ENCODE measurements at places on chromosomes 16 and 17. TPM values are rescaled to one million over a fixed set of nuclear protein-coding genes. Genes with fewer than 3 reads are reported as not detected.

SSTR5 gene
- total RNA-seq, result not detected

HEATR9 gene
- not detected for total RNA-seq

DNA sequence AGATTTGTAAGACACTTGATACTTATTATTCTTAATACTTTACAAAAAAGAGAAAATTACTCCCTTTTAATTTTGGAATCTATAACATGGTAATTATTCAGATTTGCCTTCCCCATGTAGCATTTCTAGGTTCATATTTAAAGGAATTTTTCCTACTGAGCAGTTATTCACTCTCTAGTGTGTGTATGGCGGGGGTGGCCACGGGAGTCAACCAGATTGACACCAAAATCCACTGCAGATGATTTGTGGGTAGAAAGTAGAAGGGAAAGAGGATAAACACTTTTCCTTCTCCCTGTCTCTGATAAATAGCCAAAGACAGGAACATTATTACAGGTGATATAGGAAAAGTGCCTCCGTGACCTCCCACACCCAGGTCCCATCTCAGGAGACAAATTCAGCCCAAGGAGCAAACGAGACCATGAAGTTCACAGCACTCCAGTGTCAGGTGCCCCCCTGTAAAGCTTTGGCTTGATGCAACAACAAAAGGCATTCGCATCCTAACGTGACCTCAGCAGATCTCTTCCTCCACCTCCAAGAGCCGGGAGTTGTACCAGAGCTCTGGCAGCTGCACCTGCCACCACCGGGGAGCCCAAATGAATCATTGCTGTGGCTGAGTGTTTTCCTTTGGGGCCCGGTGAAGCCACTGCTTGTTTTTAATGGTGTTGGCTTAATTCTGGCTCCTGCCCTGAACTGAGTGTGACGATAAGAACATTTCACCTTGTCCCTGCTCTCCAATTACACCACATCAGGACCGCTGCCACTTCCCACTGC is 92.7 kb upstream of the NOL11 start:
- DNase-seq, result no peak

DNA sequence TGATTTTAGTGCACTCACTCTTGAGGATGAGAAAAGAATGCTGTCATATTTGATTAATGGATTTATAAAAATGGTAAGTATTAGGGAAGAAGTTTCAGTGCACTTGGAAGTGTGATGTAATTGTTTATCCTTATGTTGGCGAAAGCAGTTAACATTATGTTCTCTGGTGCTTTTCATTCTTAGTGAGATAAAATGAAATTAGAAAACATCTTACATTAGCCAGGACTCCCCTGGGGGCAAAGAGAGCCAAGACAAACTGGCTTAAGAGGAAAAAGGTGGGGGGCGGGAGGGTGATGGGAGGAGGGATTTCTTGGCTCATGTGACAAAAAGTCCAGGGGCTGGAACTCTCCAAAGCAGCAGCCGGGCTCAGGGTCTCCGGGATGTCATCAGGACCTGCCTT is 73.2 kb downstream of the KNOP1 start:
- no peak for DNase-seq

- DNase-seq, result no peak
Measured at GRCh38 chr17:6548578-6549330, 7.6 kb downstream of the PITPNM3 start.

DNA sequence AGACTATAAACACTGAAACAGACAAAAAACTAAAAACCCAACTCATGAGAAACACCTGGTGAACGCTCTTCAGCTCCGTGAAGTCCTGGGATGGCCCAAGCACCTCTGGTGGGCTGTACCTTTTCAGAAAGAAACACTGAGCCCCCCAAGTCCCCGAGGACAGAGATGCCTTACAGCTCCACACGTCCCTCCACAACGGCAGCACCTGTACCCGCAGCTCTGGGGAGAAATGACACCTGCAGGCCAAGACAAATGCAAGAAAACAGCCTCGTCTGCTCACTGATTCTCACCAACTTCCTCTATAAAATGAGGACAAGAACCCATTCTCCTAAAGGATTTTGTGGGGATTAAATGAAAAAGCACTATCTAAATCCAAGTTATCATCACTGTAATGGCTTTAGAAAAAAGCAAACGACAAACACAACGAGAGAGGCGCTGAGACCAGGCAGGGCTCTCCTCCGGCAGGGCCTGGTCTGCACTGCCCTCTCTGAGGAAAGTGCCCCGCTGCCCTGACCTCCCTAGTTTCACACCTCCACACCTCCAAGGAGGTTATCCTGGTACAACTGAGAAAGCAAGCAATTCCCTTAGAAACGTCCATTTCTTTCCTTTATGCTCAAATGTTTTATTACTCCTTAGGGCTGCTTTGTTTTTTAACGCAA is 114.9 kb downstream of the ZNF778 start:
- DNase-seq, result no peak

DNA sequence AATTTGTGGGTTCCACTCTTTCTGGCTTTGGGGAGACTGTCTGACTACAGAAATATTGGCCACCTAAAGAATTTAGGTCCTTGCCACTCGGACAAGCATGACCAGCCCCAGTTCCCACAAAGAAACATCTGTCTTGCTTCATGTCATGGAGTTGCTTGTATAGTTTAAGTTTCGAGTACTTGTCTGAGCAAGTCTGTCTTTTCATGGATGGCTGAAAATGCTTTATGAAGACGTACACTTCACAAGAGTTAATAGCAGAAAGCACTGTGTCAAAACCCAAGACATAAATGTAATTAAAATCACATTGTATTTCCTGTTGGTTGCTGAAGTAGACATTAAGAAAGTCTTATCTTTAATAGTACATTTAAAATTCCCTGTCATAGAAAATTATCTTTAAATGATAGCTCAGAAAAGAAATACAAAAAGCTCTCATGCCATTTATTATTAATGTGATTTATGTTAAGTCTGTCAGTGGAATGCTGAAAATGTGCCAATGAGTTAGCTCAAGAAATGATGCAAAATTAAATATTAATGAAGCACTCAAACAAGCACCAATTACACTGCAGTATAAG is 29.8 kb upstream of the XYLT2 start:
- DNase-seq, result no peak

DNA sequence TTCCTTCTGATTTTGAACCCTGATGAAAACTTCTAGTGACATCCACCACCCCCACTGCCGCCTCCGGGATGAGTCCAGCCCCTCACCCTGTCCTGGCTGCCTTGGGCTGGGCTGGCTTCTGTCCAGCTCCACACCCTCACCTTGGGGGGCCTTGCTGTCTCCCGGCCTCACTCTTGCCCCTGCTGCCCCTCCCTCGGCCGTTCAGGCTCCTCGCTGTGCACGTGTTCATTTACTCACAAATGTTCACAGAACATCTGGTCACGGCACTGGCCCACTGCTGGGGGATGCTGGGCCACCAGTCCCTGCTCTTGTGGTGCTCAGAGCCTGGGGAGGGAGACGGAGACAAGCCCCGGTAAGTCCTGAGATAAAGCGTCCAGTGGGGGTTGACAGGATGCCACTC is 40.6 kb downstream of the PRMT7 start:
- no peak for DNase-seq
